ENCODE measurements at places on chromosomes 5 and 9.

GRCh38 chr9:80076162-80076561, 504.4 kb downstream of the TLE4 start:
- no peak for DNase-seq

DNA sequence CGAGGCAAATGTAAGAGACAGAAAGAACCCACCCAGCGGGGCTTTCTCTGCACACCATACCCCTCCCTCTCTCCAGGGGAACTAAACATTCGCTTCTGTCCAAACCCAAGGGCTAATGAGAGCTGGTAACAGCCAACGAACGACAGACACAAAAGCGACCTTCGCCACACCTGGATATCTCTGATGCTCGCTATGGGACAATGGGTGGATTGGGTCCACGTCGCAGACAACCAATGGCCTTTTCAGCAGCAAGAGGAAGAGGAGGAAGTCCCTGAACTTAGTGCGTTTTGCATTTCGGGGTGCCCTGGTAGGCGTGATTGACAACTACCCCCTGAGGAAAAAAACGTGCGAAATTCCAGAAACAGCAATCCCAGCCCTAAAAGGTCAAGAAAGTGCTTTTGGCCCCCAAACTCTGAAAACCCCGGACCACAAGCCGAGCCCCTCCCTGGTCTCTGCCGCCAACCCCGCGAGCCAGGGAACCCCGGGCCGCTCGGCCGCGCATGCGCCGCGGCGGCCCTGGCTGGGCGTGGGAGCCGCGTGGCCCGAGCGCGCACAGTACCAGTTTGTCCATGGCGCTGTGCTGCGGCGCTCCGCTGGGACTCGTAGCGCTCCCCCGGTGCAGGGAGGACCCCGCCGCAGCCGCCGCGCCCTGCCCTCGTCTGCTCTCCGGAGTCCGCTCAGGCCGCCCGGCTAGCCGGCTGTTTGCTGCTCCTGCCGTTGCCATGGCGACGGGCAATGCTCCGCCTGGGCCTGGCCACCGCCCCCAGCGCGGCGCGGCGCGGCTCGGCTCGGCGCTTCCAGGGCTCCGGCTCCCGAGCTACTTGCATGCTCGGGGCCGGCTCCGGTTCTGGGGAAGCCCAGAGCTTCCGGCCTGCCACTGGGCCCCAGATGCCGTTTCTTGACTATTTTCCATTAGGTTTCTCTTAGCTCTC, 66.9 kb upstream of the DNAH5 start:
- DNase-seq = peak; percentile 9

DNA sequence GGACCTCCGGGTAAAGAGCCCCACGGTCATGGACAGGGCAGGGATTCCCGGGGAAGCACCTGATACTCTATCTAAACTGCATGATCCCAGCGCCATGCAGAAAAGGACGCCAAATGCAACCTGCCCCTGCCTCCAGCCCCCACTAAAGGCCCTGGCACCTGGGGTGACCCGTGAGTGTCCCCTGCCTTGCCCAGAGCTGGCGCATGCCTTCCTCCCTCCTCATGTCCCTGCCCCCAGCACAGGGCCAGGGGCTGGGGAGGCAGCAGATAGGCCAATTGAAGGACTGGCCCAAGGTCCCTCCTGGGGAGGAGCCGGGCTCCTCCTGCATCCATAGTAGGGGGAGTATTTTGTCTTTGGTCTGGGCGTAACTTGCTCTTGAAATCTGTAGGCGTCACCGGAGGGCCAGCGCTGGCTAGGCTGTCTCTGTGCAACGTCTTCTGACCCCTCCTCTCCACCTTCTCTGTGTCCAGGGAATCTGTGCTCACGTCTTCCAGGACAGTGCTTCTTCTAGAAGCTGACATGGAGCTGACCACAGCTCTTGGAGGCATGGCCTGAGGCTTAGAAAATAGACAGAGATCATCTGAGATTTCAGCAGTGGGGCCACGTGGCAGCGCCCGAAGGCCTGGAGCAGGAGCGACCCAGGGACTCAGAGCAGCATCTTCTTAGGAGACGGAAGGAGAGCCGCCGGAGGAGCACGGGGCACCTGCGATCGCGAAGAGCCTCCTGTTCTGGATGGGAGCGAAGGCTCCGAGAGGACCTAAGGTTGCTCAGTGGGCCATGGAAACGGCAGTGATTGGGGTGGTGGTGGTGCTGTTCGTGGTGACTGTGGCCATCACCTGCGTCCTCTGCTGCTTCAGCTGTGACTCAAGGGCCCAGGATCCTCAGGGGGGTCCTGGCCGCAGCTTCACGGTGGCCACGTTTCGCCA, 660 bp downstream of the SPAAR start:
- DNase-seq = no peak

DNA sequence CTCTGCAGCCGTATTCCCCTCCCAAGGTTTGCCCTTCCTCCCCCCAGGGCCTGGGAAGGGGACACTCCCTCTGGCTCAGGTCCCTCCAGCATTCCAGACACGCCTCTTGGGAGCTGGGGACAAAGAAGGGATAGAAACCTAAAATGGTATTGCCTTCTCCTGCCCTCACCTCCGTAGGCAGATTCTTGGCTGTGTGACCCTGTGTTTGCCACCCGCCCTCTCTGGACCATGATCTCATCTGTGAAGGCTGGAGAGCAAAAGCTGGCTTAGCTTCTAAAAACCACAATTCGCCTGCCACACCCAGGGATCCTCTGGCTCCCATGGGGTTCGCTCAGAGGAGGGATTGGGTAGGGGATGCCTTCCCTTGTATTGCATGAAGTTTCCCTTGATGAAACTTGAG, 7.7 kb downstream of the AQP3 start:
- no peak for DNase-seq

- no peak for DNase-seq
Measured at GRCh38 chr5:93715327-93715726, 26.1 kb downstream of the POU5F2 start.

GRCh38 chr5:67844924-67845323, 370.6 kb upstream of the PIK3R1 start:
- no peak for DNase-seq

DNA sequence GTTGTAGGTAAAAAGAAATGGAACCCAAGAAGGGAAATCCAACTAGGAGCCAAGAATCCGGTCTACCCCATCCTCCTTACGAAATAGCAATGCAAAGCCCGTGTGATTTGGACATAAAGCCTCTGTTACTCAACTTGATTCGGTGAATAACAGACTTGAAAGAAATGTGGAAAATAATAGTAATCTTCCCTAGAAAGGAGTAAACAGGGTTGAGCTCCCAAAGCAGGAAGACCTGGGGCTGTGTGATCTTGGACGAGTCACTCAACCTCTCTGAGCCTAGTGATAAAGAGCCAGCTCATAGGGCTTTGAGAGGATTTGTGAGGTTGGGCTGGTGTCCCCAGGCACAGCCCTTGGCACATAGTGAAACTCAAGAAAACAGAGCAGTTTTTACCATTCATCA, 42.7 kb upstream of the IL17B start:
- no peak for DNase-seq

DNA sequence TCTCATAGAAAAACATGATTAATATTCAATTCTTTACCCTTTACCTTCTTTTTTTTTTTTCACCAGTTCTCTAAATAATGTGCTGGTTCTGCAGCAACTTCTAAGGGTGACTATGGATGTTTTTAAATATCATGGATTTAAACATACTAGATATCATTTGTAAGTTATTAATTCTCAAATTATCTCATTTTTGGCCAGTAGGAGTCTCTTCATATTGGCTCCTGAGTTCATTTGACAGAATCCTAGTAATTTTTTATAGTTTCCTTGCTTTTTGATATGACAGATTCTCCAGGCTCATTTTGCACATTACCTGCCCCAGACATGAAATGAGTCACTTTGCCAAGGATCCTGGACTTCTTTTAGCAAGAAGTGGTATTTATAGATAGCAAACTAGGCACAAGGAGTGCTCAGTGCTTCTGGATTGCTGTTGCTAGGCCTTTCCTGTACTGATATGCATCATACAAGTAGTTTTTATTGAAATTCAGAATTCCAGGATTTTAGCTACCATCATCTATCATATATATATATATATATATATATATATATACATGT, 201.3 kb upstream of the IL12B start:
- no peak for DNase-seq

DNA sequence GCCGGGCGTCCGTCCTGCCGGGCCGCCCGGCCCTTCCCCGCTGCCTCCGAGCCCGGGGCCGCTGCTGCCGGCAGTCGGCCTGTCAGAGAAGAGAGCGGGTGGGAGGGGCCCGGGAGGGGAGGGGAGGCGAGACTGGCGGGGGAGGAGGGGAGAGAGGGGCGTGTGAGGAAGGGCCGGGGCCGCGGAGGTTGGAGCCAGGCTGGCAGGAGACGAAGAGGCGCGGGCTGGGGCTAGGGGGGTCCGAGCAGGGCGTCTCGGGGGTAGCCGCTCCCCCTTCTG, 570 bp downstream of the CREBRF start:
- no peak for DNase-seq

- no peak for DNase-seq
Measured at GRCh38 chr9:78905986-78906755, 609.2 kb downstream of the PSAT1 start.

GRCh38 chr9:135815830-135816650, 91.3 kb downstream of the CAMSAP1 start:
- no peak for DNase-seq

Data from stimulated activated CD4-positive, alpha-beta T cell treated with anti-CD3 and anti-CD28 coated beads, Interleukin-4, amount 100 ng/mL, for 24 hours (primary cell).